Posterior cingulate gyrus (tissue), 11 donors: ENCODE measurements at places on chromosomes 7 and 10.

DNA sequence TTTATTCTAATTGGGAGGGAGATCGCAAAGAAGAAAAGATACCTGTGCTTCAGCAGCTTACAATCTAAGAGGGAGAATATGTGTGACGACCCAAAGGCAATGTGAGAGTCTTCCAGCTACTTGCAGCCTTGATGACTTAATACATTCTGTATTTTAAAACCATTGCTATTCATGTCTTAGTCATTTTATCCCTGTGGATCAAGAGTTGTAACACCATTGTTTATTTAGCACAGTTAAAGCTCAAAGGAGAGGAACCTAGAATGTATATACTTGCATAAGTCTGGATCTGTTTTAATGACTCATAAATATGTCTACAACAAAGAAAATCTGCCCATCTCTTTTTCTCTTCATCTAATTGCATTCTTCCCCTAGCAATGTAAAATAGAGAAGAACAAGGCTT is 117.9 kb upstream of the DLX6 start:
- no peak for DNase-seq

DNA sequence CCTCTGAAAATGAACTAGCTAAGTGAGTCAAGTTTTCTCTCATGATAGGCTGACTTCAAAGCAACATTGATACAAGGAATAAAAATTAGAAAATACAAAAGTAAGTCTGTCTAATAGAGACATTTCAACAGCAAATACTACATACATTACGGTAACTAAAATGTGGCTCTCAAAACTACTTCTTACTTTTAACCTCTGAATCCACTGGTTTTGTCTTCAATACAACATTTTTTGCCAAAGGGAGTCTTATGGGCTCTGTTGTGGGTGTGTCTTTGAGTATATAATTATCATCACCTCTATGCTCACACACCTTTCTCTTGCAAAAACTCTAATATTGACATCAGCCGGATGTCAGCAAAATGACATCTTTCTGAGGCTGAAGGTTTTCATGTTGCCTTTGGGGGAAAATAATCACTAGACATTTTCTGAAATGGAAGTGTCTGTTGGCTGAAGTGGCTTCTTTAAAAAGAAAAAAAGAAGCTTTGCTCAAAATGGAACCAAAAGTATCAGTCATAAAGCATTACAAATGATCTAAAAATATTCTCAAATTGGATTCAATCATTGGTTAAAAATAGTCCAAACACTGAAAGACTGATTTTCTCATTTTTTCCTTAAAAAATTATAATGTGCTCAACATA is 41.8 kb upstream of the FAM133B start:
- no peak for DNase-seq

DNA sequence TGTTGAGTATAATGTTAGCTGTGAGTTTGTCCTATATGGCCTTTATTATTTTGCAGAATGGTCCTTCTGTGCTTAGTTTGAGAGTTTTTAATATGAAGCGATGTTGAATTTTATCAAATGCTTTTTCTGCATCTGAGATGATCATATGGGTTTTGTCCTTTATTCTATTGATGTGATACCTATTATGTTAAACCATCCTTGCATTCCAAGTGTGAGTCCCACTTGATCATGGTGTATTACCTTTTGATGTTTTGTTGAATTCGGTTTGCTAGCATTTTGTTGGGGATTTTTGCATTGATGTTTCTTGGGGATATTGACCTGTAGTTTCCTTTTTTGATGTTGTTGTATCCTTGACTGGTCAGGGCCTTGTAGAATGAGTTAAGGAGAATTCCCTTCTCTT is 166.4 kb downstream of the MLLT10 start:
- DNase-seq: no peak

- no peak for DNase-seq
Measured at GRCh38 chr10:117989962-117990361, 56.8 kb downstream of the RAB11FIP2 start.

- DNase-seq: peak; percentile 38
Measured at GRCh38 chr7:158532093-158532627, 55.5 kb downstream of the PTPRN2 start.

DNA sequence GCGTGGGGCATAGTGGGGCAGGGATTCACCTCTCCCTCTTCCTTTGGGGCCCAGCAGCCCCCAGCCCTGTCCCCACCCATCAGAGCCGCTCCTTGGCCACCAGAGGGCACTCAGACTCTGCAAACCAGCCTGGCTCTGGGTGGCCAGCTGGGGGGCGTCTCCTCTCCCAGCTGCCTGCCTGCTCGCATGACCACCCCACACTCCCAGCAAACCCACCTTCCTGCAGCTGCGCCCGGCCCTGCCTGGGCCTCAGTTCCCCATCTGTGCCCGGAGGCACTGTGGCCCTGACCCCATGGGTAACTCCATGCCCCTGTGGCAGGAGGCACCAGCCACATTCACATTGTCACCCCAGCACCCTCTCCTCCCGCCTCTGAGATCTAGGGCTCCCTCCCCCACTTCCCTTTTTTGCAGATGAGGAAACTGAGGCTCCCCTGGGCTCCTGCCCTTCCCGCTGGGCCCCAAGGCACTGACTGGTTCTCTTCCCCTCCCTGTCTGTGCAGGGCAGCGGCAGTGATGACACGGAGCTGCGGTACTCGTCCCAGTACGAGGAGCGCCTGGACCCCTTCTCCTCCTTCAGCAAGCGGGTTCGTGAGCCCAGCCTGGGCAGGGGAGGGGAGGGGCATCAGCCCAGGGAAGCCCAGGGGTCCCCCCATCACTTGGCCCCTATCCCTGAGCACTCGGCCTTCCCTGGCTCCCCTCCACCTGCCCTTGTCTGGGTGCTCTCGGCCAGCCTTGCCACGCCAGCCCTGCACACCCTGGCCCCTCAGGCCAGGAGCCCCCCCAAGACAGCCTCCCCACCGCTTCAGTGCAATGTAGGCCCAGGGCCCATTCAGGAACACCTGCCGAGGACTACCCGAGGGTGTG is 6.9 kb upstream of the SH2B2 start:
- peak; percentile 84 for DNase-seq

DNA sequence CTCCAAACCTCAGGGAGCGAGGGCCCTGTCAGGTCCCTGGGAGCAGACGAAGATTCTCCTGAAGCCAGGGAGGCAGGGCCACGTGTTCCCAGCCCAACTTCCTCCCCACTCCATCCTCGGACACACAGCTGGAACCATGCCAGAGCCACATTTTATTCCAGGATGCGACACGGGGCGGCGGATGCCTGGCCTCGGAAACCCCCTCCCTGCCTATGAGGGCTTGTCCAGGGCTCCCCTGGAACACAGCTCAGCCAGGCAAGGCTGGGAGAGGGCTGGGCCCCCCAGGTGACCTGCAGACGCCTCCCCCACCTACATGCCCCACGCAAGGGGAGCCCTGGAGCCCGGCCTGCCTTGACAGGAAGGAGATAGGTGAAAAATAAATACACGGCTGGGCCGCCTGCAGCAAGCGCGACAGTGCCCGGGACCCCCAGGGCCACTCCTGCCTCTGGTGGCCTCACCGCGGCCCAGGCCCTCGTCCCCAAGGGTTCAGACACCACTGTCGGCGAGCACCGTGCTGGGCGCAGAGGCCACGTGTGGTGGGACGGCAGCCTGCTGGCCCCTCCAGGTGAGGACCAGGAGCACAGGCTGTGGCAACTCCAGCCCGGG is 21.5 kb downstream of the GET4 start:
- DNase-seq: no peak
